ENCODE measurements at places on chromosomes 4 and X.

DNA sequence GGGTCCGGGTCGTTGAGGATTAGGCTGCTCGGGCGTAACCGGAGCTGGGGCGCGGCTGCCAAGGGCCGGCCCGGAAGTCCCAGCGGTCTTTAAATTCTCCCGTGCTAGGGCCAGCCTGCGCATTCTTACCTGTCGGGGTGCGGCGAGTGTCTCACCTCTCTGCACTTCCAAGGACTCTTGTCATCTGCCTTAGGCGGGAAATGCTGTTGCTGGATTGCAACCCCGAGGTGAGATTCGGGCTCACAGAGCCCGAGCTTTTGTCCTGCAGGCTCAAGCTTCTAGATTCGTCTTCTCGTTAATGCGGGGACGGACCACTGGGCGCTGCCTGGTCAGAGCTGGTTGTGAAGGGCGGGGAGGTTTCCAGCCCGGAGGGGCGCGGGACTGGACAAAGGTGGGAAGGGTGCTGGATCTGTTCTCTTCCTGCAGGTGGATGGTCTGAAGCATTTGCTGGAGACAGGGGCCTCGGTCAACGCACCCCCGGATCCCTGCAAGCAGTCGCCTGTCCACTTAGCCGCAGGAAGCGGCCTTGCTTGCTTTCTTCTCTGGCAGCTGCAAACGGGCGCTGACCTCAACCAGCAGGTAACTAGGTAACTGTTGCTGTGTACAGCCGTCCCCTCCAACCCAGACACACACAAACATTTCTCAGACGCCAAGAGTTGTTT, at the start of gene ANKRD37:
Gene ANKRD37 (plus strand): TSS at position 118 of the 662 bp plus-strand sequence. CDS start 83 bp downstream, at position 201.
- no peak for DNase-seq

DNA sequence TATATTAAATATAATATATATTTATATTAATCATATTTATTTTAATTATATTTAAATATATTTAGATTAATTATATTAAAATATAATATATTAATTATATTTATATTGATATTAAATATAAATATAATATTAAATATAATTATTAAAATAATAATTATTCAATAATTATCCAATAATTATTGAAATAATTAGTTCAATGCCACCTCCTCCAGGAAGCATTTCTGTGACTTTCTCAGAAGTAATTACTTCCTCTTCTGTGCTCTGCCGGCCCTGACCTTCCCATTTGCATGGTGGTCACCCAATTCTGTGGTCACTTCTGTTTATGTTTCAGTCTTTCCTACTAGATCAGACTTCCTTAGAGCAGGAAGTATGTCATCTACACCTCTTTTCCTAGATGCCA, 45.8 kb downstream of the EVC2 start:
- no peak for DNase-seq

DNA sequence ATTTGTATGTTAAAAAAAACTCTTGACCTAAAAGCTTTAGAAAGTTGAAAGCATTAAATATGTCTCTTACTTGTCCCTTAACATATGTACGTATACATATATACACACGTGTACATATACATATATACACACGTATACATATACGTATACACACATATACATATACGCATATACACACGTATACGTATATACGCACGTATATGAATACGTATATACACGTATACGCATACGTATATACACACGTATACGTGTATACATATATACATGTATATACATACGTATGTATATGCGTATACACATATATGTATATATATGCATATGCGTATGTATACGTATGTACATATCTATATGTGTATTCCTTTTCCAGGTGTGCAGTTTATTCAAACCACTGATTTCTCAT, 3.8 kb downstream of the KDM6A start:
- no peak for DNase-seq

- DNase-seq: no peak
Observed at GRCh38 chrX:56744996-56745395, 16.0 kb downstream of the NBDY start.

DNA sequence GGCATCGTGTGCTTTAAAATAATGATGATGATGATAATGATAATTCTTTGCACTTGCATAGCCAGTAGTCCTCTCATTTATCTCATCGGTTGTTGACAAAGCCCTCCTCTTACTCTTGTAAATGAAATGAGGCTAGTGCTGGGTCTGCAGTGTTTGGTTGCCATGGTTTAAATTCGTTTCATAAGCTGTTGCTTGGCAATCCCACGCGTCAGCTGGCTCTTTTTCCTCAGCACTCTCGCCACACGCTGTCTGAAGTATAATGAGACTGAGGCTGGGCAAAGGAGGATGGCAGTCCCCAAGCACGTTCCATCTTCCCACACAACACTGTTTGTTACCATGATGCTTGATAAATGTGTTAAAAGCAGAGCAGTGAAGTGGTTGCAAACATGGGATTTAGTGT, 15.5 kb downstream of the PAGE4 start:
- no peak for DNase-seq

DNA sequence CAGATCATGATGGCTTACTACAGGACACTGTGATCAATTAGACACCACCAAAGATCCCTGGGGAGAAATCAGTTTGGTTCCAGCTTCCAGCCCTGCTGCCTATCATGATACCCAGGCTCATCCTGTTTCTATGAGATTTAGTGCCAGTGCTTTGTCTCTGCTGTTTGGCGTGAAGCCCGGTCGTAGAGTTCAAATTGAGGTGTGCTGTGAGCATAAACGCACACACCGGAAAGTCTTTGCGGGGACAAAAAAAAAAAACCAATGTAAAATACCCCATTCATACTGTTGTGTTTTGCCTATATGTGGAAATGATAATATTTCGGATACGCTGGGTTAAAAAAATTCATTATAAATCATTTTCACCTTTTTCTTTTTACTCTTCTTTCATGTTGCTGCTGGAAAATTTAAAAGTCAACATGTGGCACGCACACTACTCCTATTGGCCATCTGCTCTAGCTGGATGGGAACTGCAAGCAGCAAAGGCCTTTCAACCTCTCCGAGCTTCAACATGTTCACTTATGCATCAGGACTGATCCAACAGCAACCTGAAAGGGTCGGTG, 607 bp upstream of the DKC1 start:
- no peak for DNase-seq

DNA sequence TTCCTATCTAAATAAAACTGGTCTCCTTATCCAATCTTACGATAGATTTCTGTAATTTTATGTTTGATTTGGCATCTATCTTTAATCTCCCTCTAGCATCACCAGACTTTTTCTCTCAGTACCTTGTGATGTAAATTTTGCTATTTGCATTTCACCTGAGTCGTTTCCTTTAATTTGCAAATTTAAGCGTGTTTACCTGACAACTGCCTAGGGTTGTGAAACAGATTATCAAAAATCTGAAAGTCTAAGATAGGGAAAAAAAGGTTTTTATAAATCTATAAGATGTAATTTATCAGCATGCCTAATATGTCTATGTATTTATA, 39.4 kb upstream of the TMPRSS11E start:
- DNase-seq: no peak

DNA sequence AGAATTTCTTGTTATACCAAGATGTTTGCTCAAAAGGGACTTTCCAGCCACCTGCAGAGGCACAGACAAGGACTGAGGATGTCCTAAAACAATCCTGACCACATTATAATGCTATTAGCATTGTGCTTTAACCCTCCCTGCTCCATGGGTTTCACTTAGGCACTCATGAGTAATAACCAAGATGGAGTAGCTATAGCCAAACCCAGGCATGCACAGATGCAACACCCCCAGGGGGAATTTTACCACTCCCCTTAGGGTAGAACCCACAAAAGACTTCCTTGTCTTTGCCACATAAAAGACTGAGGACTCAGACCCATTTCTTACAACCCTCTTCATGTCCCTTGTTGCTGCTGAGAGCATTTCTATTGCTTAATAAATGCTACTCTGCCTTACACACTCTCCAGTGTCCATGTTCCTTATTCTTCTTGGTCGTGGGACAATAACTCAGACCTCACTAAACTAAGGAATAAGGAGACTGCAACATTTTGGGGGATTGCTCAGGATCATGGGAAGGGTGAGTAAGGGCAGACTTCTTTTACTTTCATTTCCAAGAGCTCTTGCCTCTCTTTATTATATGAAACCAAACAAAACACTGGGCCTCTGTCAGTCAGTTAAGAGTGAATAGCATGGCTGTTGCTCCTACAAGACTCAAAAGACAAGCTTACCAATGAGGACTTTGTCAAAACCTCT, 103.5 kb downstream of the TECRL start:
- DNase-seq: no peak

- DNase-seq: no peak
Observed at GRCh38 chrX:39304746-39305145, 503.5 kb downstream of the MID1IP1 start.

DNA sequence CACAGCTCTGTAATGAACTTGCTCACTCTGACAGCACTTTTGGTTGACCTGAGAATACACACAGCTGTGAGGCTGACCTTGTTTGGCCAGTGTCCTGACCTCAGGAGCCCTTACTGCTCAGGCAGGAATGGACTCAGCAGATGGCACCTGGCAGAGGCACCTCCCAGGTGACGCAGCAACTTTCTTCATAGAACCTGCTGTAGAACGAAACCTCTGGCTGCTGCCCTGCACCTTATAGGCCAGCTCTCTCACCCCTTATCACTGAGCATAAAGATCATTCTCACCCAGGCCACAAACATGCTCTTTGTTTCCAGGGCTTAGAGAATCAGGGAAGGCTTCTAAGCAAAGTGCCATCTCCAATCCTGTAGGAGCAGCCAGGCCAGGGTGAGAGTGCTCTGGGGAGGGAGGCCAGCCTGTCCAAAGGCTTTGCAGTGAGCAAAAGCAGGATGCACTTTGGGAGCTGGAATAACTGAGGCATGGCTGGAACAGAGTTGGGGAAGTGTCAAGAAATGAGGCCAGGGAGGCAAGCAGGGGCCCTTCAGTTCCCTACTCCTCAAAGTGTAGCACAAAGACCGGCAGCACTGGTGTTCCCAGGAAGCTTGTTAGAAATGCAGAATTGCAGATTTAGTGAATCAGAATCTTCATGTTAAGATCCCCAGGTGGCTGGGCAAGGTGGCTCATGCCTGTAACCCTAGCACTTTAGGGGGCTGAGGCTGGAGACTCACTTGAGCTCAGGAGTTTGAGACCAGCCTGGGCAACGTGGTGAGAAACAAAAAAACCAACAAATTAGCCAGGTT, 13.3 kb upstream of the CENPU start:
- no peak for DNase-seq

DNA sequence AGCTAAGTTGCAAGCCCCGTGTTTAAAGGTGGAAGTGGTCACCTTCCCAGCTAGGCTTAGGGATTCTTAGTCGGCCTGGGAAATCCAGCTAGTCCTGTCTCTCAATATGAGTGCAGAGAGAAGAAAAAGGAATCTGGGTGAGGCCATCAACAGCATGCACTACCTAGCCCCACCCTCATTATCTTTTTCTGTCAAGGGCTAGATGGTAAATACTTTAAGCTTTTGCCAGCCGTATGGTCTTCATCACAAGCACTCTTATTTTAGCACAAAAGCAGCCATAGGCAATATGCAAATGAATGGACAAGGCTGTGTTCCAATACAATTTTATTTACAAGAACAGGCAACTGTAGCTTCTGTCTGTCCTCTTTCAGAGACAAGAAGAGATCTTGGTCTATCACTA, 282.9 kb downstream of the ZNF674 start:
- DNase-seq: no peak

GRCh38 chr4:145824463-145824862, 114.2 kb downstream of the ZNF827 start:
- DNase-seq: no peak

DNA sequence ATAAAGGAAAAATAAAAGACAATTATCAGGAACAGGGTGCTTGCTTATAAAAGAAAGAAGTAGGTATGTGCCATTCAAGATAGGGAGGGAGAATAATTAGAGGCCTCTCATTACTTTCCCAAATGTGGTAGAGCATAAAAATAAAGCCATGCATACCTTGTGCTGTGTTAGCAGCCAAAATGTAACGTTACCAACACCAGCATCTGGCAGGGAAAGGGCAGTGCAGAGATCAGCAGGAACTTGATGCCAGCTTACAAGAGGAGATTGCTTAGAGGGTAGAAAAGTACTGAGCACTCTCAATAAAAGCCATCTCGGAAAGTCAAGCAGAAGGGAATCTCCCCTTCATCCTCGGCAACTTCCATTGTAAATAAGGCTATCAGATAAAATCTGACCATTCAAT, 195.6 kb downstream of the RASL11B start:
- DNase-seq: no peak

DNA sequence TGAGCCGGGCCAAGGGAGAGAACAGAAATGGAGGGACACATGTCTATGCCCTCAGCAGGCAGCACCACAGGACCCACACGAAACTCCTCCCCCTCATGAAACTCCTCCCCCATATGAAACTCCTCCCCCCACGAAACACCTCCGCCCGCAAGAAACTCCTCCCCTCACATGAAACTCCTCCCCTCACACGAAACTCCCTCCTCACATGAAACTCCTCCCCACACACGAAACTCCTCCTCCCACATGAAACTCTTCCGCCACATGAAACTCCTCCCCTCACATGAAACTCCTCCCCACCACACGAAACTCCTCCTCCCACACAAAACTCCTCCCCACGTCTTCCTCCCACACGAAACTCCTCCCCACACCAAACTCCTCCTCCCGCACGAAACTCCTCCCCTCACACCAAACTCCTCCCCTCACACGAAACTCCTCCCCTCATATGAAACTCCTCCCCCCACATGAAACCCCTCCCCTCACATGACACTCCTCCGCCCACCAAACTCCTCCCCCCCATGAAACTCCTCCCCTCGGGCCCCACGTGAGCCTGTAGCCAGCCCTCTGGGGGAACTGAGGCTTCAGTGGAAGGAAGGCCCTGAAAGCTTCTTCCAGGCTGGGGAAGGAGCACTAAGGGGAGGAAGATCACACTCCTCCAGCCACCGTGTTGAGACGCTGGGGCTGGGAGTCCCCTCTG, 15.2 kb downstream of the ADRA2C start:
- DNase-seq: no peak

Data from activated CD8-positive, alpha-beta memory T cell treated with anti-CD3 and anti-CD28 coated beads, Interleukin-2, amount 50 U/mL, for 4 hours (primary cell).